ENCODE measurements at places on chromosomes 11 and 22. TPM values are rescaled to one million over a fixed set of nuclear protein-coding genes. Genes with fewer than 3 reads are reported as not detected.

DNA sequence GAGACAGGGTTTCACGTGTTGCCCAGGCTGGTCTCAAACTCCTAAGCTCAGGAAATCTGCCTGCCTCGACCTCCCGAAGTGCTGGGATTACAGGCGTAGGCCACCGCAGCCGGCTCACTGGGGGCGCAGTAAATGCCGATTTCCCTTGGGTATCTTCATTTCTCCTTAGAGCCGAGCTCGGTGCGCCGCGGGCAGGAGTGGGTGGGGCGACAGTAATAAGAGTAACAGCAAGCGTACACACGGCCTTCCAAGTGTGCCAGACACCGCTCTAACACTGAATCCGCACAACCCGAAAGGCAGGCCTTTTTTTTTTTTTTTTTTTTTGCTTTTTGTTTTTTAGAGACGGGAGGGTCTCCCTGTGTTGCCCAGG is 500 bp upstream of the ADSL start:
- peak; percentile 59 for DNase-seq

DNA sequence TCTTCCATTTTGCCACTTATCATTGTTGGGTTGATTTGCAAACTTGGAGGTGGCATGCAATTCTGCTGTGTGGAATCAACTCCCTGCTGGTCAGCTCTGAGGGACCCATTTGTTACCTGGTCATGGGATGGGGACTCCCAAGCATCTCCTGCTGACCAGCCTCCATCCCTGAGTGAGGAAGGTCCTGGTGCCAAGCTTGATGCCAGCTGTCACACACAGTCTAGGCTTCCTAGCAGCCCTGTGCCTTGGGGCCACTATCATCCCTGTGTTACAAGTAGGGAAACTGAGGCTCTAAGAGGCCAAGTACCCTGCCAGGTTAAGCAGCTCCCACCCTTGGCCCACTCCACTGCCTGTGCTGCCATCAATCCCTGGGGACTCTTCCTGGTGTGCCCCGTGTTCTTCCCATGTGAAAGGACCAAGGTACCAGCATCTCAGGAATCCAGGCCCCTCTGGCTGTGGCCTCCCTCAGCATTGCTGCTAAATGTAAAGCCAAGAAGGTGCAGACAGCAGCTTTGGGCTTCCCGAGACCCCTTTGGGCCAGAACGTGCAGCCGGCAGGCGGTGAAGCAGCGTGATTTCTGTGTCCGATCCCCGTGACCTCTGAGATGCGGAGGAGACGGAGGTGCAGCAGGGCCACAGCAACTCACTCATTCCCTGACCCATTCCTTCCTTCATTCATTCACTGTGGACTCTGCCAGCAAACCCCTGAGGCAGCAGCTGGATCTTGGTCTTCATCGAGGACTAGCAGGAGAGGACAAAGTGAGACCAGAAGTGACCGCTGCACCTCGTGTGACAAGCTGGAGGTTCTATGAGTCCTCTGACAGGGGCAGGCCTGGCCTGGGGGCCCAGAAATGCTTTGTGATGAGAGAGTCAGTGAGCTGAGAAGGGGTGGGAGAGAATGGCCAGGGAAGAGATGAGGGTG is 49.7 kb downstream of the MYEOV start:
- DNase-seq, result no peak

DNA sequence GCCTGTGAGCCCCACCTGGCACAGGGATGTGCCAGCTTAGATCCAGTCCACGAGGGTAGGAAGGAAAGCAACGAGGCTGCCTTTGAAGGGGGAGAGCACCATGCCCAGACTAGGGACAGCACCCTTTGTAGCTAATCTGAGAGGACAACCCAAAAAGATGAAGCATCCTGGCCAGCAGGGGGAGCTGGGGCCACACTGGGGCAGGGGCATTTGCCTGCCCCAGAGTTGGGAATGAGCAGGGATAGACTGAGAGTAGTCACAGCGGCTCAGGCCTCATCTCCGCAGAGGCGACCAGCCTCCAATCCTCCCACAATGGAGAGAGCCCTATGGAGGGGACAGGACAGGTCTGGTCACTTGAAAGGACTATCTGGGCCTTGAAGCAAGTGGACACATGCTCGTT is 16.4 kb downstream of the LMO1 start:
- DNase-seq, result no peak

The EFCAB6 gene
- total RNA-seq, result 2.6 TPM

Measured in mesothelial cell of epicardium (in vitro differentiated cells).